ENCODE measurements at places on chromosomes 3 and 15.

DNA sequence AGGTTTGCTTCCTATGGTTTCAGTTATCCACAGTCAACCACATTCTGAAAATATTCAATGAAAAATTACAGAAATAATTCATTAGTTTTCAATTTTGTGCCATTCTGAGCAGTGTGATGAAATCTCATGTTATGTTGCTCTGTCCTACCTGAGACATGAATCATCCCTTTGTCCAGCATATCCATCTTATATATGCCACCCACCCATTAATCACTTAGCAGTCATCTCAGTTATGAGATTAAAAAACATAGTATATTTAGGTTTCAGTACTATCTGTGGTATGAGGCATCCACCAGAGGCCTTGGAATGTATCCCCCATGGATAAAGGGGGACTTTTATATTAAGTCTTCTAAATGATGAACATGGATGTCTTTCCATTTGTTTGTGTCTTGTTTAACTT, 64.7 kb upstream of the PROK2 start:
- no peak for DNase-seq

DNA sequence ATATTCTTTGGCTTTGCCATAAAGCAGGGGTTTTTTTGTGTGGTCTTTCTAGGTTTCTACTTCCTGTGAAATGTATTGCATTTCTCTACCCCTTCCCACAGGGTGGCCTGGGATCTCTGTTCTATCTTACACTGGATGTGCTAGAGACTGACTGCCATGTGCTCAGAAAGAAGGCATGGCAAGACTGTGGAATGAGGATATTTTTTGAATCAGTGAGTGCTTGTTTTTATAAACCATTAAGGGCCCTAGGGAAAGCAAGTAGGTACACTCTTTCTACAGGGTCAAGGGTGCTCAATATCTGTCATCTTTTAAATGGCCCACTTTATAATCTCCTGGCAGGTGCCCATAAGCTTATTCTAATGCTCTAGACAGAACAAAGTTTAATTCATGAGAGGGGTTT, 730 bp downstream of the FETUB start:
- DNase-seq = no peak

DNA sequence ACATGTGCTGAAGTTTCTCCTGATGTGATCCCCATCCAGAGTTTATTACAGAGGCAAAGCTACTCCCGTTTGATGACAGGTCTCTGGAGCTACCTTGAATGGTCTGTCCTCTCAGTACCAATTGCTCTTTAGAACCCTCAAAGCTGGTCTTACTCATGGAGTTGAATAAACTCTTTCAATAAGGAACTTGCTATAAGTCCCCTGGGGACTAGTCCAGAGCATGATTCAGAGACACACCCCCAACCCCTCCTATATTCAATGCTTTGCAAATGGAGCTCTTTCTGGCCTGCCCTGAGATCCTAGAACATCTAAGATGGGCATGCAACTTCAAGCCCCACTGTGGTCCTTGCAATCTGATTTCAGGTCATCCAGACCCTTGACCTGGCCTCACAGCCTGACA, 23.9 kb upstream of the TPM1 start:
- DNase-seq = no peak

- DNase-seq = no peak
These were observed 543 bp downstream of the MEF2A start for GRCh38 chr15:99566157-99566897.

DNA sequence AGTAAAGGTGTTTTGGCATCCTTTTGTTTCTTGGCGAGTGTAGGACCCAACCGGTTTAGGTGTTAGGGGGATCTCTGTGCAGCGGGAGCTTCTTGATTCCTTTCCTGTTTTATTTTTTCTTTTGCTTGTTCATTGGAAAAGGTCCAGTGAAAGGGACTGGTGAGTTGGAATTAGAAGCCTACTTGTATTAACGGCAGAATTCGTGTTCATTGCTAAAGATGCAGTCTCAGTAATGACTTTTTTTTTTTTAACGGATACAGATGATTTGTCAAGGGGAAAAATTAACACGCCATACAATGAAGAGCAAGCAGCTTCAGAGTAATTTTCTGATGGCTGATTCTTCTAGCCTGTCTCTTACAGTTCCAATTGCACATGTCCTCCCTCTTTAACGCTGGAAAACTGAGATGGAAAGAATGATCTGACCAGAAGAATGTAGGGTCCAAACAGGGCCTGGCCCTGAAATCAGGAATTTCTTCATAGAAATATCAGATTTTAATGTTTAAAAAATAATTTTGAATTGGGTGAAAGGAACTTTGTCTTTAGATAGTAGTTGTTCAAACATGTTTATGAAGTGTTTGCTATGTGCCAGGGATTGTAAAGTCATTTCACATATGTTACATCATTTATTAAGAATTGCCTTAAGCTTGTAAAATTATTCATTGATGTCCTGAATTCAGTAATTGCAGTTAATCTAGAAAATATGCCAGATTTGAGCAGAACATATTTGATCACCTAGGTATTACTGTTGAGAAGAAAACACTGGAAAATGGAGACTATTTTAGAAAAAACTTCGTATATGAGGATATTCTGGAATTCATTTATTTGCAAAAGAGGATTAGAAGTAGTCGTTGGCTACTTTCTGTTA, 1.4 kb downstream of the MAPK6 start:
- DNase-seq = no peak

GRCh38 chr3:141426404-141427034, 58.2 kb downstream of the ZBTB38 start:
- DNase-seq = no peak

DNA sequence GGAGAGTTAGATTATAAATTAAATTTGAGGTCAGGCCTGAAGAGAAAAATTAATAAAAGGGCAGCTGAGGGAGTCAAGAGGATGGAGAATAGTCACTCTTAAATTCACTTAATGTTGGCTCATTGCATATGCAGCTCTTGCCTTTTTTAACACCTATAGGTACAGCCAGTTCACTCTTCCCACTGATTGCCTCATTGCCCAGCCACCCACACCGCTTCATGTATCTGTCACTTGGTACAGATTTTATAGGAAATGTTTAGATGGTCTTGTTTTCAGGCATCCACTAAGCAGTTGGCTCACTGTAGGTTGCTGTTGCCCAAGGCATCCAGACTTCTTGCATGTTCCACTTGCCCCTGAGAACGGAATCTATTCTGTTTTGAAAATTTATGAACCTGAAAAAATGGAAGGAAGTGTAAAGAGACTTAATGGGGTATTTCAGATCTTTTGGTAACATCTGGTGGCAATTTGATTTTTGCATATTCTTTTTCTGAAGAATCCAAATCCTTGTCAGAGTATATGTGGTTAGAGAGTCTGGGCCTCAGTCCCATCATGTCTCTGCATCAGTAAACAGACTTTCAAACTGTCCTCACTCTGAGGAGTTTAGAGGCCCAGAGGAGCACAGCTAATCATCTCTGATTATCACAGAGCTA, 151.9 kb downstream of the RBPMS2 start:
- no peak for DNase-seq
